PC-9 (cell line): ENCODE measurements at places on chromosomes 2 and 18. TPM values are rescaled to one million over a fixed set of nuclear protein-coding genes. Genes with fewer than 3 reads are reported as not detected.

DNA sequence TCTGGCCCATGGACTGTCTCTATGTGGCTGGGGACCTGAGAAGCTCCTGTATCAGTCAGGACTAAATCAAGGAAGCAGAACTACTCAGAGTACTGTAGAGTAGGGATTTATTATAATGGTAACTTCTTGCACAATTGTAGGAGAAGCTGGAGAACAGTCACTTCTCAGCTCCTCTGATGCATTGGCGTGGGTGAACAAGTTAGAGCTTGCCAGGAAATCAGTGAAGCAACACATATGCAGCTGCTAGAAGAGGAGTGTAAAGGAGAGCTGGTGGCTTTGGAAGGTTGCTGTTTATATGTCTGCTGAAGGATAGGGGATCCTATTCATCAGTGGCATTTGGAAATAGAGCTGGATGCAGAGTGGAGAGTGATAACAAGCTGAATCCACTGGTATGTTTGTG is 215.5 kb upstream of the CWC22 start:
- no peak for DNase-seq

GRCh38 chr2:234733795-234734600 is 217.8 kb upstream of the SH3BP4 start:
- no peak for DNase-seq

GRCh38 chr2:188819792-188820191 is 154.4 kb upstream of the COL3A1 start:
- DNase-seq, result no peak

Gene DLGAP1
- 0.13 TPM in 1 of 2 replicates, not detected in the other for total RNA-seq

DNA sequence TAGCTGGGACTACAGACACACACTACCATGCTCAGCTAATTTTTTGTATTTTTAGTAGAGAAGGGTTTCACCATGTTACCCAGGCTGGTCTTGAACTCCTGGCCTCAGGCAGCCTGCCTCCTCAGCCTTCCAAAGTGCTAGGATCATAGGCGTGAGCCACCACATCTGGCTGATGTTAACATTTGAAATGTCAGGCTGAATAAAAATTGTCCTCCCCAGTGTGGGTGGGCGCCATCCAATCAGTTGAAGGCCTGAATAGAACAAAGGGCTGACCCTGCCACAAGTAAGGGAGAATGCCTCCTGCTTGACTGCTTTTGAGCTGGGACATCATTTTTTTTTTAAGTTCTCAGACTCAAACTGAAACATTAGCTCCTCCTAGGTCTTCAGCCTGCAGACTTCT is 21.0 kb upstream of the RHOB start:
- DNase-seq, result no peak

DNA sequence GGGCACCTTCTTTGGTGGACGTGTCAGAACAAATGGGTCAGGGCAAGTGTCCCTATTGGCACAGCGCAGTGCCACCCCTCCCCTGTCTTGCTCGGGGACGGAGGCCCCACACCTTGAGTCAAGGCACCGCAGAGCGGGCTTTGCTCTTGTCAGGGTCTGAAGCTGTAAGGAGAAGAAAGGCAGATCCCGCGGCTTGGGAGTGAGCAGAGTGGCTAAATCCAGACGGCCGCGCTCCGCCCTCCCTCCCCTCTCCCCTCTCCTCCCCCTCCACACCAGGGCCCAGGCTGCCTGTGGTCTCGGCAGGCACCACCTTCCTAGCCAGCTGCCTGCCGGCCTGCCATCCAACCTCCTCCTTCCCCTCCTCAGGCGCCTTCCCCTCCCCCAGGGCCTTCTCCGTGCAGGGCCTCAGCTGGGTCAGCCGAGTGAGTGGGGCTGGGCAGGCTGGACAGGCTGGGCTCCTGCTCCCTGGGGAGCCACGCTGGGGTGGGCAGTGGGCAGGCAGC is 25.8 kb downstream of the SPEG start:
- DNase-seq, result no peak

DNA sequence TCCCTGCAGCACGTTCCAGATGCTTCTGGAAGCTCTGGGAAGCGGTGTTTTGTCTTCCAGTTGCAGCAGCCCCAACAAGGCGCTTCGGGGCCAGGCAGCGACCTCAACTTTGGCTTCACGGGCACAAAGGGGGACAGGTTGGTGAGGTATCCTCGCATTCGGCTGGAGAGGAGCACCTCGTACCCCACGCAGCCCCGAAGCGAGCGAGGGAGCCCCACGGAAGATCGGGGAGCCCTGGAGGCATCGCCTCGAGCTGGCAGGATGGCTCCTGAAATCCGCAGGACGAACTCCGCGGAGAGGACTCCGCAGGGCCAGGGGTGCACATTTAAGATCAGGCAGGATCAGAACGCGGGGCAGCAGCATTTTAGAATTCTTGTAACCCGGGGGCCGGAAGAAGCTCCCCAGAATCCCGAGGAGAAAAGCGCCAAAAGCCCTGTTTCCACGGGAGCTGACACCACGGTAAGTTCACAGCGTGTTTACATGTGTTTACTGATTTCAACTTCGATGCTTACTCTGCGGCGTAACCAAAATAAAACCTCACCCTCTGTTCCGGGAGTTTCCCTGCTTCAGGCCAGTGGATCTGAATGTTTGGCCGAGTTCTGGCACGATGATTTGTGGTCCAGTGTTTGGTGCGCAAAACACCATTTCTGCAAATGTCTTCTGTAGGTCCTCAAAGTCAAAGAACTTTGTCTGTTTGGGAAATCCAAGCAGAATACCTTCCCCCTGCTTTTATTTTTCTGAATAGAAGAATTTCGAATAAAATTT is 212.5 kb downstream of the NEDD4L start:
- DNase-seq, result no peak

DNA sequence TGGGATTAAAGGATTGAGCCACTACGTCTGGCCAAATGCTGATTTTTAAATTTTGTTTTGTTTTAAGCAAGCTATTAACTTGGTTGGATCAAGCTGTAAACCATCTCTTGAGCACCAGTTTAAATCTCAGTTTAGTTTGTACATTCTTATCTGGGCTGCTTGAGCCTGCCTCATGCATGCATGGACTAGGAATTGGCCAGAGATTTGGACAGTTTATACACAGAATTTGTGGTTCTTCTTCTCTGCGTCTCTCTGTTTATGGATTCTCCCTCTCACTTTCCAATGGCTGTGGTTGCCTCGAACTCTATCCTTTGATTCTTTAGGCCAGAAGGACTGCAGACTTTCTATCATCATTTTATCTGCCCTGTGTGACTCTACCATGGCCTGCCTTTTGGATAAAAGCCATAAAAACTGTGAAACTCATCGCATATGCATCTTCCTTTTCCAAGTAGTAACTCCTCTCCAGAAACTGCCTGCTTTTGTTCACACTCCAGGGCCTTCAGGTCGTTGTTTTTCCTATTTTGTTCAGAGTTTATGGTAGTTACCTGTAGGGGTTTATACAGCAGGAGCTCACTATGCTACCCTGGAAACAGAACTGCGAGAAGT is 32.5 kb upstream of the PLB1 start:
- no peak for DNase-seq

GRCh38 chr2:101873543-101873942 is 118.2 kb upstream of the IL1R2 start:
- DNase-seq, result no peak

GRCh38 chr2:210445116-210445707 is 31.3 kb downstream of the LANCL1 start:
- no peak for DNase-seq

- no peak for DNase-seq
These were observed 136.4 kb upstream of the CELF4 start for GRCh38 chr18:37701967-37702366.

DNA sequence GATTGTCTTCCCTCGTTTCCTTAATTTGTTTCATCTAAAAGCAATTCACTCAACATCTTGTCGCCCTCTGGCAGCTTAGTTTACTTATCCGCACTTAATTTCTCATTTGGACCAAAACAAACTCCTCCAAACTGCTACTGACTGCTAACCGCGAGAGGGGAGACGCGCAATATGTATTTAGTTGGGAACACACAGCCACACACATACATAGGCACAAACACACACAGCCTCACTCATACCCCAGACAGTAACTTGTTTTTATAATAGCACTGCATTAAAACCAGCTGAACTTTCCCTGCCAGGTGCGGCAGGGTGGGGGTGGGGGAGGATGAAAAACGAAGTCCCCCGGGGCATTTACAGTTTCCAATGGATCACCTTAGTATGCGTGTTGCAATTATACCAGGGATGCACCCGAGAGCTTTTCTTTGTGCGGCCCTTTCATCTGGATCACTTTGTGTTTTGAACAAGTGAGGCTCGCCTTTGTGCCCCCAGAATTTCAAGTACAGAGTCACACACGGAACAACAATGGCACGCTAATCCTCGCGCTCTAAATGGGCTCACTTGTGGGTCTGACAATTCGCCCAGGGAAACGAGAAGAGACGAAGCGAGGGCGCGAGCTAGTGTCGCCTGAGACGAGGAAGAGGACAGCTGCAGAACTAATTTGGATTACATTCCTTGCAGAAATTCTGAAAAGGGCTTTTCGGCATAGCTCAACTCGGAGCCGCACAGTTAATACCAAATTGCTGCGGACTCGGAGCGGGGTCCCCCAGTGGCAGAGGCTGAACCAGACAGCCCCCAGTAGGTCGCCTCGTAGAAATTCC is 2.4 kb downstream of the ERBB4 start:
- no peak for DNase-seq

GRCh38 chr18:40055262-40055661 is 1899.8 kb upstream of the PIK3C3 start:
- no peak for DNase-seq

Gene NGEF
- 52.2 and 55.3 TPM in 2 replicates for total RNA-seq

Gene PER2
- 18.9 and 22.9 TPM in 2 replicates for total RNA-seq

GRCh38 chr2:179981085-179981484 is 26.0 kb downstream of the CWC22 start:
- no peak for DNase-seq

- no peak for DNase-seq
These were observed 19.6 kb upstream of the PTMA start for GRCh38 chr2:231688719-231689118.

Gene ACMSD
- total RNA-seq, result not detected in 2 replicates

GRCh38 chr2:105861200-105861599 is 116.5 kb downstream of the NCK2 start:
- no peak for DNase-seq

Gene CENPO
- total RNA-seq, result 21.3 and 33.0 TPM in 2 replicates

Gene MDH1B
- total RNA-seq, result 2.7 and 4.1 TPM in 2 replicates

GRCh38 chr18:34838669-34839068 is 128.6 kb downstream of the DTNA start:
- no peak for DNase-seq

GRCh38 chr2:218360453-218360852 is 3.8 kb downstream of the CATIP start:
- no peak for DNase-seq

Gene MYL12A
- 469 and 532 TPM in 2 replicates for total RNA-seq

Gene SERPINB4
- not detected in 2 replicates for total RNA-seq

- no peak for DNase-seq
These were observed 106.5 kb upstream of the TEX51 start for GRCh38 chr2:126792186-126792585.

Gene TXNL1
- total RNA-seq, result 33.1 and 54.5 TPM in 2 replicates

GRCh38 chr2:106272216-106272807 is 78.2 kb upstream of the UXS1 start:
- no peak for DNase-seq

- DNase-seq, result no peak
These were observed 14.1 kb upstream of the CHRNA1 start for GRCh38 chr2:174778085-174778981.

DNA sequence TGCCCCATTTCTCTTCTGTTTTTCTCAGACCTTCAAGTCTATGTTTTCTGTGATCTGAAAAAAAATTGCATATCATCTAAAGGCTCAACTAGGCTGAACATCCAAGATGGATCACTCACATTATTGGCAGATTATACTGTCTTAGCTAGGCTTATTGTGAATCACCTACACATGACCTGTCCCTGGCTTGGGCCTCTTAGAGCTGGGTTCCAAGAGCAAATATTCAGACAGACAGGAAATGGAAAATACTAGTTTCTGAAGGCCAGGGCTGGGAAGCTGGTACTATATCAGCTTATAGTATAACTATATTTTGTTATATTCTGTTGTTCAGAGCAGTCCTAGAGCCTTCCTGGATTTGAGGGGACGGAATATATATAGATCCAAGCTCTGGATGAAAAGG is 90.3 kb downstream of the PIK3C3 start:
- DNase-seq, result no peak

- no peak for DNase-seq
These were observed 13.4 kb upstream of the ASB1 start for GRCh38 chr2:238413368-238413767.

GRCh38 chr18:26002375-26002910 is 88.0 kb downstream of the SS18 start:
- no peak for DNase-seq

- no peak for DNase-seq
These were observed 100.7 kb downstream of the KIAA1328 start for GRCh38 chr18:36929601-36930000.

GRCh38 chr2:85662899-85663593 is 5.0 kb downstream of the SFTPB start:
- peak; percentile 13 for DNase-seq

GRCh38 chr2:24164416-24164973 is 10.4 kb upstream of the FAM228A start:
- peak; percentile 31 for DNase-seq

Gene DNAJC5G
- not detected in 2 replicates for total RNA-seq

- DNase-seq, result no peak
These were observed 253.9 kb upstream of the VWC2L start for GRCh38 chr2:214156971-214157370.

GRCh38 chr2:146349334-146349733 is 1495.5 kb upstream of the ACVR2A start:
- no peak for DNase-seq

- DNase-seq, result no peak
These were observed 432.4 kb downstream of the FBXO15 start for GRCh38 chr18:73715210-73715670.

Gene SOWAHC
- total RNA-seq, result 12.8 and 14.3 TPM in 2 replicates

- no peak for DNase-seq
These were observed 573 bp downstream of the IGFBP2 start for GRCh38 chr2:216633616-216634369.

Gene ARHGAP28
- total RNA-seq, result not detected in 2 replicates

Gene UGT1A10
- total RNA-seq, result not detected in 2 replicates

Gene TMEFF2
- not detected in 2 replicates for total RNA-seq

- DNase-seq, result peak; percentile 94
These were observed 1957.7 kb upstream of the CELF4 start for GRCh38 chr18:39523281-39523680.

DNA sequence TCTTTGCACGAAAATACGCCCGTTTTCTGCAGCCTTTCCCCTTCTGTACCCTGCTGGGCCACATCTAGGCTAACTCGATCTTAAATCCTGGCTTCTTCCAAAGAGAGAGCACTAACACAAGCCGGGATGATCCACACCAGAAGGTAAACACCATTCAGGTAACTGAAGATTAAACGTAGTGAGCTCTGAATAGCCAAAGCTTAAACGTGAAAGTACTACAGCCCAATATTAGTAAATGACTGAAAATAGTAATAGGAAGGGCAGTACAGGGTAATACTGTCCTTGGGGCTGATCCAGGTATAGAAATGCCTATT is 422 bp upstream of the MRPL53 start:
- DNase-seq, result peak; percentile 28
